ENCODE measurements at places on chromosomes 1 and 21. TPM values are rescaled to one million over a fixed set of nuclear protein-coding genes. Genes with fewer than 3 reads are reported as not detected.
A peak's percentile ranks its signal among the peaks of the same experiment; 100 is the strongest.

AUNIP gene
- total RNA-seq, result not detected

- DNase-seq, result no peak
Observed at GRCh38 chr21:25406887-25407579, 200.2 kb downstream of the MRPL39 start.

DNA sequence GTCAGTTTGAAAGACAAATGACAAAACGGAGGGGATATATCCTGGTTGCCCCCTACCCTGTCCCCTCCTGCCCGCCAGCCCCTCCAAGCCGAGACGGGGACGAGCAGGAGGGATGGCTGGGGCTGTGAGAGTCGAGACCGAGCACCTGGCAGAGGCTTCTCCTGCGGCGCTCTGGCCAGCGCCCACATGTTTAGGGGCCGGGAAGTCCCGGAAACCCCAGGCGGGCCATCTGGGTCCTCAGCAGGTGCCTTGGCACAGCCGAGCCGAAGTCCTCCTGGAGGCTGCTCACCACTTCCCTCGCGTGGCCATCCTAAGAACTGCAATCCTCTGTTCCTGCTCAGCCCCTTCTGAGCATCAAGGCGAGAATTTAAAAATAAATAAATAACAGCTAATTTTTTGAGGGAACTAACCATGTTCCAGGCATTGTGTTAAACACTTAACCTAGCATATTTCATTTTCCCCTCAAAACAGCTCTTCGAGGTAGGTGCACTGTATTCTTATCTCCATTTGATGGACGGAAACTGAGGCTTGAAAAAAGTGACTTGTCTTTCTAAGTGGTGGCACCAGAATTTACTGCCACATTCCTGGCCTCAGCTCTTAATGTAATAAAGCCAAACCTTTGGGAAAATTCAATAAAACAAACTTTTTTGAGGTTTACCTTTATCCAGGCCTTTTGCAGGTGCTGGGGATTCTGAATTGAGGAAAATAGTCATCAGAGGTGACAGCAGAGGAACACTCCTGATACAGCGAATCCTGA lies 3.5 kb upstream of the RIMS3 start:
- peak; percentile 85 for DNase-seq

TGFBR3 gene
- 52.4 TPM for total RNA-seq

- no peak for DNase-seq
Observed at GRCh38 chr1:32001863-32002262, 11.8 kb upstream of the KHDRBS1 start.

TNFRSF18 gene
- total RNA-seq, result not detected

GJB4 gene
- total RNA-seq, result not detected

CACNA1S gene
- total RNA-seq, result not detected

CD101 gene
- 0.33 TPM for total RNA-seq
